ENCODE measurements at places on chromosomes 16 and 17.

GRCh38 chr16:14111713-14112538 is 40.8 kb downstream of the MRTFB start:
- no peak for DNase-seq

- no peak for DNase-seq
These were observed 8.6 kb downstream of the SLC7A5 start for GRCh38 chr16:87860553-87861299.

DNA sequence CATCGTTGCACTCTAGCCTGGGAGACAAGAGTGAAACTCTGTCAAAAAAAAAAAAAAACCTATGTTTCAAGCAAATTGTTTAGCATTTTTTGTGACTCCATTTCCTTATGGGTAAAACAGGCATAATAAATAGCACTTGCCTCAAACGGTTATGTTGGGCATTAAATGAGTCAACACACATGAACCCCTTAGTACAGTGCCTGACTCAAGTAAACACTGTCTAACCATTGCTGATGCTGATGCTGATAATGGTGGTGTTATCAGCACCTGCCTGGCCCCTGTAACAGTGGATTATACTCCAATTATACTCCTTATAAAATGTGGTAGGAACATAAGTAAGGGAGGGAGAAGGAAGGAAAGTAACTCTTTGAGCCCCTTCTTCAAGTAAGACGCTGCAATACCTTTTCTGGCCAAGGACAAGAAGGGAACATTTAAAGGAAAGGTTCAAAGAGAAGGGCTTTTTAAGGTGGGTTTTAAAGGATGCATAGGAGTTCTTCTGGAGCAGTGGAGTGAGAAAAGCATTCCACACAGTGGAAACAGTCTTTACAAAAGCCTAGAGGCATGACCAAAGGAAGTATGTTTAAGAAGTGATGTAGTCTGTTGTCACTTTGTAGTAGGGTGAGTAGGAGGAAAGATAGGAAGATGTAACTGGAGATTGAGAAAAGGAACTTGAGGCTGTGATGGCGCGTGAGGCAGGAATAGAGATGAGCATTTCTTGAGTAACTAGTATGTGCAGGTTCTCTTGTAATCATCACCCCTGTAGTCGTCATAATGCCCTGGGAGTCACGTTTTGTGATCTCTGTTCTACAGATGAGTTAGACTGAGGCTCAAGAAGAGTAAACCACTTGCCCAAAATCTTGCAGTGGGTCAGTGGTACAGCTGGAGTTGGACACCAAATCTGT is 4.3 kb downstream of the SCNN1B start:
- no peak for DNase-seq

- no peak for DNase-seq
These were observed 87.9 kb upstream of the TOB1 start for GRCh38 chr17:50953831-50954601.

DNA sequence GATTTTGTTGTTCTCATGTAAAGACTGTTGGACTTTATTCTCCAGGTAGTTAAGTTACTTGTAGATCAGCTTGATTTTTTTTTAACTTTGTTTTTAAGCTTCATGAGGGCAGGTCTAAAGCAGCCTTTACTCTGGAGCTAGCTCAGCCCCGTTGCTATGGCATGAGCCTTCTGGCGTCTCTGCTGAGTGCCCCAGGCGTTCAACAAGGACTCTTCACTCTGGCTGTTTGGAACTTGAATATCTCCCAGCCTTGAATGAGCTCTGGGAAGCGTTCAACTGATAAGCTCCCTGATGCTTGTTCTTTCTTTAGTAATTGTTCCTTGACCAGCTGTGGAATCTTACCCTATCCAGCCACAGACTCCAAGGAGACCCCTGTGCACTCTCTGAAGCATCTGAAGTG is 82.3 kb downstream of the GNAO1 start:
- no peak for DNase-seq

DNA sequence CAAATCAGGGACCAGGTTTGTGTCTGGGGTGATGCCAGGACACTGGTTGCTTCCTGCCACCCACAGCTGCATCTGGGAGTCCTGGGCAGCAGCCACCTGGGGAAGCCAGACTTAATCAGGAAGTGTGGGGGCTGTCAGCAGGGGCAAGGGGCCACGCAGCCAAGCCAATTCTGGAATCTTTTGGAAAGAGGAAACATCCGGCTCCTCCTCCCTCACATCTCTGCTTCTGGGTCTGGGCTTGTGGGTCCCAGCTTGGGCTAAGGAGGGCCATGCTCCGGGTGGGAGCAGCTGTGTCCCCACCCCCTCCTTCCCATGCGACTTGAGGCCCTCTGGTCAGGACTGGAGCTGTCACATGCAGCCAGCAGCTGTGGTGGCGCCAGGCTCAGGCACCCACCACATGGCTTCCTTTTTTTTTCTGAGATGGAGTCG is 37.0 kb upstream of the CCDC182 start:
- no peak for DNase-seq

DNA sequence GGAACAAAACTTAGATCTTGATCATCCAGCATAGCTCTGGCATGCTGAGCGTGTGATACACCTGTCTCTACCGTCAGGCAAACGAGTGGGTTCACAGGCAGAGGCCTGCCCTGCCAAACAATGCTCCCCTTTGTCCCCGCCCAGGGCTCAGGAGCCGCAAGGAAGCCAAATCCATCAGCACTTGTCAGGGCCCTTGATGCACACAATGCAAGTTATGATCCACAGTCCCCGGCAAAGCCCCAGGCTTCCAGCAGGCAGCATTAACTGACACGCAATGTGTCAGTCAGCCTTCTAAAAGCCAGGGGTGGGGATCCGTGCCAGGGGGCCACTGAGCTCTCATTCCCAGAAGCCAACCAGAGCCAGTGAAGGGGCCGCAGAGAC is 460.9 kb downstream of the SLC39A11 start:
- no peak for DNase-seq

DNA sequence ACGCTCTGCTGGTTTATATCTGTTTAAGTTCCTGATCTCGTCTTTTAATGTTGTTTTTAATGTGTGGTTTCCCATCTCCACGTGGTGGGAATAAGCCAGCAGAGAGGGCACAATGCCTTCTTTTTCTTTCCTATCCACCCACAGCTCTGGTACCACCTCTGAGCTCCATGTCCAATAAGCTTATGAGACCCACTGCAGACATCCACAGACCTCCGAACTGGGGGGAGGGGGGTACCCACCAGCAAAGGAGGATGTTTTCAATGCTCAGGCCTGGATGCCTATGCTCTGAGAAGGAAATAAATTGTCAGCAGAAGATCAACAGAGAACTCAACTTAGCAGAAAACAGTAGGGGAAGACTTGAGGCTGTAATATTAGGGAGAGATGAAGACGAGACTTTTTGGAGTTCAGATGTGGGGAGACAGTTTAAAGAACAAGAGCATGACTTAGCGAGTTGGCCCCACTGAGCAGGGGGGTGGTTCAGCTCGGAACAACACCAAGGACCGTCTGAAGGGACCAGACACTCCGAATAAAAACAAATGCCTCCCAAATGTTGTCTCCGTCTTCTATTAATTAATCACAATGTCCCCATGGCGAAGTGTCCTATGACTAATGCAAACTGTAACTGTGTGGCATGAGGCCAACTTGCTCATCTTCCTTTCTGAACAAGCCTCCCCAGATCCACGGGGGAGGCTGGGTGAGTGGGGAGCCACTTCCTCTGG is 62.7 kb downstream of the GAS7 start:
- no peak for DNase-seq

- peak; percentile 62 for DNase-seq
These were observed 720 bp upstream of the ZPBP2 start for GRCh38 chr17:39867084-39867879.

GRCh38 chr16:79723583-79724168 is 123.1 kb upstream of the MAF start:
- no peak for DNase-seq

DNA sequence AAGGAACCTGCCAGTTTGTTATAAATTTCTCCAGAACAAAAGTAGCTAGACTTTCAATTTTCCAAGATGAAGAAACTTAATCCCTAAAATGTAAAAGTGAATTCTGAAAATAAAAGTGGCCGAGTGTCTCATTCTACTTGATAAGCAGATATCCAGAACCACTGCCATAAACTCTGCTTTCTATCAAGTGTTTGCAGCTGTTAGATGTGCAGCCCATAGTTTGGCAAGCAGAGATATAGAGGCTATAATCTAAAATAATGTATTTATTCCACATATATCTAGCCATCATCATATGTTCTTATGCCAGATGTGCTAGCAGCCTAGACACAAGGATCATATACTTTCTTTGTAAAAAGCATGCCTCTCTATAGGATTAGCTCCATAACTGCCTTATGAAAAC is 14.7 kb upstream of the FBXL20 start:
- DNase-seq: no peak

DNA sequence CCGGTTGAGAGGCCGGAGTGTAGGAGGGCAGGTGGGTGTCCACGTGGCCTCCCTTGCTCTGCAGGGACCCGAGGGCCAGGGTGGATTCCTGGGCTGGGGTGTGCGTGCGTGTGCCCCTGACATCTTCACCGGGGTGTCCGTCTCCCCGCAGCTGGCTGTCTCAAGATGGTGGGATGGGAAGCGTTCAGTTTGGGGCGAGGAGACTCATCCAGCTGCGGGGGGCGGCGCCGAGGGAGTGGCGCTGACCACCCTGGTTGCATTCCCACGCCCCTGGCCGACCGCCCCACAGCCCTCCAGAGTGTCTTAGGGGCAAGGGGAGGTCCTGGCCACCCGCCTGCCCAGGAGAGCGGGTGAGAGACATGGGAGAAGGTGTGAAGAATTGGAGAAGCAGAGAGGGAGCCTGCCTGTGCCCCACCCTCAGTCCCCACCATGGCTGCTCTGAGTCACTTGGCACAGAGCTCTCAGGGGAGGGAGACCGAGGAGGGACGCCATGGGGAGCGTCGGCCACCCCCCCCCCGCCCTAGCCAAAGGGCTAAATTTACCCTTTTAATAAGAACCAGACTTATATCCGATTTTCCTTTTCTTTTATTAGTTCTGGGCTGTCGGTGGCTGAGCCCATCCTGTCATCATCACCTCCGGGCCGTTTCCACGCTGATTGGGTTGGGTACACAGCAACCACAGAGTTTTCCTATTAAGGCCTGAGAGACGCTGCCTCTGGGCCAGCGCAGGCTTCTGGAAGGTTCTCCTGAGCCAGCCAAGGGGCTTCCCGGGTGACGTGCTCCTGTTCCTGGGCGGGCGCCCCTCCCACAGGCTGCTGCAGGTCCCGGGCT is 22.0 kb downstream of the BAHCC1 start:
- DNase-seq: no peak

DNA sequence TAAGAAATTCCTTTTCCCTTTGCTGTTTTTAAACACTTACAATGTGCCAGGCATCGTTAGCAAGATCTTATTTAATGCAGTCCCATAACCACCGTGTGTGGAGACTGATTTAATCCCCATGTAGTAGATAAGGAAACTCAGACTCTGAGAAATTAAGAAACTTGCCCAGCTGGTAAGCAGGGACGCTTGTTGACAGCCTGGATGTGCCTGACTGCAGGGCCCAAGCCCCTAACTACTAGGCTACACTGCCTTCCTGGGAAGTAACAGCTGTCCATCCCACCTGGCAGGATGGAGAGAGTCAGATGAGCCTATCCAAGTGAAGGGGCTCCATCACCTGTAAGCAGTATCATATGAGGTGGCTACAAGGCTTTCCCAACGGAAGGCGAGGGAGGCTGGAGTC is 23.1 kb downstream of the CDK5RAP3 start:
- DNase-seq: no peak

All from activated naive CD4-positive, alpha-beta T cell treated with anti-CD3 and anti-CD28 coated beads, Interleukin-2, amount 50 U/mL, for 72 hours (primary cell).